Astrocyte (in vitro differentiated cells and primary cell): ENCODE measurements at places on chromosomes 2 and 18. TPM values are rescaled to one million over a fixed set of nuclear protein-coding genes. Genes with fewer than 3 reads are reported as not detected.

The SNED1 gene
- 0.23 and 0.48 TPM in 2 replicates for total RNA-seq

The PDE1A gene
- total RNA-seq, result 0.32 TPM in 1 of 2 replicates, not detected in the other

- DNase-seq, result peak; percentile 80
Measured at GRCh38 chr2:128473175-128474035, 154.7 kb upstream of the HS6ST1 start.

The DNAJC5G gene
- not detected in 2 replicates for total RNA-seq

GRCh38 chr2:234421-234820 is 29.4 kb downstream of the SH3YL1 start:
- no peak for DNase-seq
